ENCODE measurements at places on chromosomes 16 and 17.

GRCh38 chr16:86906623-86907022 is 328.3 kb downstream of the FOXL1 start:
- no peak for DNase-seq

DNA sequence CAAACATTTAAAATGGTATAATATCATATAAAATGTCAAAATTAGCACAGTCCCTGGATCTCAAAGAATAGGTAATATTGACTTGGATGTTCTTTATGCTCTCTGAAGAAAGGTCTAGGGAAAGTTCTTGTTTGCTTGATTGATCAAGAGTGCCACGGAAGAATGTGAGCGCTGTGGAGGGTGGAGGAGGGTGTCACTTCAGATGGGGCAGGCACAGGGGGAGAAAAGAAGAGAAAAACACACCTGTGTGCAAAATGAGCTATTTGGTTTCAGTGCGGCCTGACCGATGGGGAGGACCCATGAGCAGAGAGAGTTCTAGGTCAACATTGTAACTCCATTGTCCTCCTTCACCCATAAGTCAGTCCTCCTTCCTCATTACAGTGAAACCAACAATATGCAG is 8.8 kb upstream of the VPS4A start:
- DNase-seq, result no peak

DNA sequence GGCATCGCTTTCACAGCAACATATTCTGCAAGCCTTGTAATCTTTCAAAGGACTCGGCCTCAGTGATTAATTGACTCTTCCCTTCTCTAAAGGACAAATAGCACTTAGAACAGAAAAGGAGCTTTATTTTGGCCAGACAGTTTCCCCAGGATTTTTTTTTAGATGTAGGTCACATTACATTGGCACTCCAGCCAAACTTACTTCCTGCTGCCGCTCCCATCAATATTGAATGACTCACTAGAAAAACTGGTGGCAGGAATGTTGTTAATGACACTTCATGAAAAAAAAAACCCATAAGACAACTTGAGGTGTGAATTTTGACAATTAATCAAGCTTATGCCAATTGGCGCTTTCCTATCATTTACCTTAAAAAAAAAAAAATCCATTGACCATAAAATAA is 432.6 kb downstream of the TOX3 start:
- DNase-seq, result no peak

GRCh38 chr16:12159028-12159427 is 182.5 kb downstream of the SNX29 start:
- no peak for DNase-seq

- DNase-seq, result no peak
Measured at GRCh38 chr16:56351481-56351880, 73.9 kb downstream of the AMFR start.

- DNase-seq, result no peak
Measured at GRCh38 chr17:83075270-83075880, 4.0 kb upstream of the METRNL start.

DNA sequence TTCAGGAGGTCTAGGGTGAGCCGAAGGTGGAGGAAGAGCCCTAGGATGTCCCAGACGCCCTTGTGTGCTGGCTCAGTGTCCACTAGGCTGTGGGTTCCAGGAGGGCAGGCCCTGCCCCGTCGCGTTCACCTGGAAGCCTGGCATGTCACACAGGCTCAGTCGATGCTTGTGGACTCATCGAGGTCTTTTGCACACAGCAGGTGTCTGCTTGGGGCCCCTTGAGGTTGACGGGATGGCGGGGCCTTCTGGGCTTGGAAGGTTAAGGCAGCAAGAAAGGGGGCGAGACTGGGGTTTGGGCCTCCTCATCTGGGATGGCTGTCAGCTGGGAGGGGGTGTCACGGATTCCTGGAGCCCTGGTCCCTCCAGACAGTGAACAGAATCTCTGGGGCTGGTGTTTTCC is 1.9 kb downstream of the RAP1GAP2 start:
- DNase-seq, result no peak

DNA sequence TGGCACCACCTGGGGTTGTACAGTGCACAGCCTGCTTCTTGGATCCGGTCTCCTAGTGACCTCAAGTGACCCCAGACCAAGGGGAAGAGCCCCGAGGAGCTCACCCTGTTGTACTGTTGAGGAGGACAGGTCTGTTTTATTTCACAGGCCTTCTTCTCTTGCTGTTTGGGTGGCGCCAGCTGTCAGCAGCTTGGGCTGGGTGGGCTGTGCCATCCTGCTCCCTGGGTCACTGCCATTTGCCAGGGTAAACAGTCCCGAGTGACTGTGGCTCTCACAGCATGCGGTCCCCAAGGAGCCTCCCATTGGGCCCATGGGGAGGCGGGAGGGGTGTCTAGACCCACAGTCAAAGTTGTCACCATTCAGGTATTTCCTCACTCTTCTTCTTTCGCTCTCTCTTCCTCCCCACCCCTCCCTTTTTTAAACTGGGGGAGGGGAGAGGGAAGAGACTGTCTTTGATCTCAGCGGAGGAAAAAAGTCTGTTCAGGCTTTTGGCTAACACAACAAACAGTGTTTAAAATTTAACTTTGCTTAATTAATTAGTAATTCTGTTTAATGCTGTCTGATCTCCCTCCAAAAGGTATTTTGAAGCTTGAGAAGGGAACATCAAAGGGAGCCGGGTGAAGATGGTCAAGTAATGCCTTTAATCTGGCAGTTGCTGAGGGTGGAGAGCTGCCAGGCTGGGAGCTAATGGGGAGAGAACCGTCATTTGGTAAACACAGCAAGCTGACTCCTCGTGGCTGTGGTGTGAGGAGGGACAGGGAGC is 64.0 kb downstream of the SNX20 start:
- DNase-seq, result no peak

GRCh38 chr17:5536866-5537650 is 47.3 kb downstream of the NLRP1 start:
- DNase-seq, result no peak

DNA sequence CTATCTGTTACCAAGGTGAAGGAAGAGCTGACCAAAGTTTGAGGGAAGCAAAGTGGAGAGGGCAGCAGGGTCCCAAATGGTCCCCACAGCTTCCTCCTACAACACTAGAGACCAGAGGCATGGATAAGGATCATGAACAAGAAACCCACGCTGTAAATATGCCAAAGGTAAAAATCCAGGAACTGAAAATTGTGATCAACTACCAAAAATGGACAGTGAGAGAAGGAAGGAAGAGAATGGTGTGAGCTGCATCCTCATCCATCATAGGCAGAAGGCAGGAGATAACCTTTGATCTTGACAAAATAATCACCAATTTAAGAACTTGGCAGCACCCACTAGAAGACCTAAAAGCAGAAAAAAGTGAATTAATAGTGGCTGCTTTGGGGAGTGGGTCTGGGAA is 66.2 kb downstream of the CYTH1 start:
- no peak for DNase-seq

- no peak for DNase-seq
Measured at GRCh38 chr16:57096793-57097192, 4.4 kb downstream of the CPNE2 start.

DNA sequence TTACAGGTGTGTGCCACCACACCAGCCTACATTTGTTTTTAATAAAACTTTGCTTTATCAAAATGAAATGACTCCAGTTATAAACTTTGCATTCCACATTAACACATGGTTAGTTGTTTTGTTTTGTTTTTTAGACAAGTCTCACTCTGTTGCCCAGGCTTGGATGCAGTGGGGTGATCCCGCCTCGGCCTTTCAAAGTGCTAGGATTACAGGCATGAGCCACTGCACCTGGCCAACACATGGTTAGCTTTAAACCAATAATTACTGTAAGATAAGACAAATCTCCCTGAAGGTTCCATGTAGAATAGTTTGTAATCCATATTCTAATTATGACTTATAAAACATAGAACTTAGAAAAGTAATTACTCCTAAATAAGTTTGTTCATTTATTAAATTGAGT is 89.8 kb upstream of the MED13 start:
- DNase-seq, result no peak

- peak; percentile 69 for DNase-seq
Measured at GRCh38 chr16:29900102-29900887, at the start of gene ASPHD1. ASPHD1 (plus strand) TSS chr16:29900488; CDS start chr16:29900972, 484 bp downstream.

GRCh38 chr16:2835638-2836493 is 5.8 kb downstream of the ZG16B start:
- no peak for DNase-seq

DNA sequence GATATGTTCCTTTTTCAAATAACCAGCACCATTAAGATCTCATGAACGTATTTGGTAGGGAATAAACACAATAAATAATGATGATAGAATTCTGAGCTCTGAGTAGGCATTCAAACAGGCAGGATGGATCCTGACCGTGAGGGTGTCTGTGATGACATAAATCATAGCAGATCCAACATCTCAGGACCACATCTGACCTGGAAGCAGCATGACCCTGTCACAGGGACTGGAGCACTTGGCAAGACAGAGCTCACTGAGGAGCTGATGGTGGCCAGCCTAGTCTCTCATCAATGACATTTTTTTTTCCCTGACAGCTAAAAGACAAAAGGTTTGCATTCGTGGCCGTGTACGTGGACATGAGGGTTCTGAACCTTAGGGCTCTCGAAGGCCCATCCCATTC is 337.5 kb downstream of the NPIPA8 start:
- DNase-seq, result no peak

- DNase-seq, result no peak
Measured at GRCh38 chr17:36501963-36502362, 15.5 kb downstream of the ZNHIT3 start.

DNA sequence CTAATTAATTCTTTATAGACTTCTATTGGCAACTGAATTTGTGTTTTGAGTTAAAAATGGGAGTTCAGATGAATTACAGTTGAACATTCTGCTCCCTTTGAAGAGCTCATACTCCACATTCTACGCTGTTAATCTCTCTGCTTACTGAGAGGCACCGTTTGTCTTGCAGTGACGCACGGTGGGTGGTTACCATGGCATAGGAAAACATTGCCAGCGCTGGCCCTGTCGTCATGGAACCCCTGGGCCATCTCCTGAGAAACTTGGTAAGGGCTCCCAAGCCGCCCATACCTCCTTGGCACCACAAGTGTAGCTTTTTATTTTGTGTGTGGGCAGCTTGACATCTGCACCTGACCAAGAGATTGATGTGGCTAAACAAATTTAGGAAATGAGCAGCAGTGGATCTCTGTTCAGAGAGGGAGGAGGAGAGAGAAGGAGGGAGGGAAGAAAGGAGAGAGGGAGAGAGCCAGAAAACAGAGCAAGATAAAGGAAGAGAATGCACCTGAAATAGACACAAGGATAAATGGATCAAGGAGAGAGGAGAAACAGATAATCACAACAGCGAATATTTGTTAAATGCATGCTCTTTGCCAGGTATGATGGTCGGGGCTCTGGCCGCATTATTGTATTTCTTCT is 398.5 kb downstream of the HAPSTR1 start:
- DNase-seq, result no peak

All from activated CD4-positive, alpha-beta T cell treated with anti-CD3 and anti-CD28 coated beads, Interleukin-2, amount 10 ng/mL, durations not matched to agents 7 days and 5 days (primary cell).